ENCODE measurements at places on chromosomes 3 and 15.

DNA sequence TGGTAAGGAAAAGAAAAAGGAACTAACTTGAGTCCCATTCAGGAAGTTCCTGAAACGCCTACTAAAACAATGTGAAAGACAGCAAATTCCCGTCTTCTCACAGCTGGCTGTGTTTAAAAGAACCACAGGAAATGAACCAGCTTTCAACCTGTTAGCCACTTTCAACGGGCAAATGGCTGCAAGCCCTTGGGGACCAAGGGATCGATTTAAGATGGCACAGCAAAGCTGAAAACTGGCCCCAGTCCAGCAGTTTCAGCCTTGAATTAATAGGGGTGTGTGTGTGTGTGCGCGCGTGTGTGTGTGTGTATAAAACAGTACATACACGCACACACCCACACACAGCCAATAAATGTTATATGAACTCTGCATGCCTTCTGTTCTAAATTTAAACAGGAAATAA lies 168.7 kb upstream of the TMCO5A start:
- ATAC-seq = no peak
- no peaks in the 10 kb centered on the region for H3K36me3 ChIP-seq
- H3K4me1 ChIP-seq = no peaks in the 10 kb centered on the region
- no peak overlapping the region for H3K4me3 ChIP-seq

DNA sequence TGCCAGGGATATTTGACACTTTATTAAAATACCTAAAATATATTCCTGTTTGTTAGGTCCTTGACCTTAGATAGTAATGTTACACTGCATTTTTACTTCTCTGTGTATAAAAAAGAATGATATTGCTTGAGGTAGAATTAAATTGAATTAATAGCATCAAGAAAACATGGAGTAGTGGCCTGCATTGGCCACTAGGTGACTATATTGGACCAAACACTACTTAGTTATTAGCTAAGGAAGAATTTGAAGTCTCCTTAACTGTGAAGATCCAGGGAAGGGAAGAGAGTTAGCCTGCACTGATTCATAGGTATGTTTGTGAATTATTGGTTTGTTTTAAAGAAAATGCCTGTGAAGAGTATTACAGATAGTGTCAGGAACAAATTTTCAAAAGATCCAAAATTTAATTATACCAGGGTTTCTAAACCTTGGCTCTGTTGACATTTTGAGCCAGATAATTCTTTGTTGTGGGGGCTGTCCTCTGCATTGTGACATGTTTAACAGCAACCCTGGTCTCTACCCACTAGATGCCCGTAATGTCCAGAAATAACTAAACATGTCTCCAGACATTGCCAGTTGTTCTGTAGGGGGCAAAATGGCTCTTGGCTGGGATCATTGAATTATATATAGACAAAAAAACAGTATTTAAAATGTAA lies 103.6 kb upstream of the THSD4 start:
- no peak for ATAC-seq
- no peak overlapping the region for H3K4me3 ChIP-seq
- peaks cover under 1% of the 10 kb centered on the region for H3K36me3 ChIP-seq
- no peaks in the 10 kb centered on the region for H3K4me1 ChIP-seq
- no peaks in the 10 kb centered on the region for H3K27me3 ChIP-seq

DNA sequence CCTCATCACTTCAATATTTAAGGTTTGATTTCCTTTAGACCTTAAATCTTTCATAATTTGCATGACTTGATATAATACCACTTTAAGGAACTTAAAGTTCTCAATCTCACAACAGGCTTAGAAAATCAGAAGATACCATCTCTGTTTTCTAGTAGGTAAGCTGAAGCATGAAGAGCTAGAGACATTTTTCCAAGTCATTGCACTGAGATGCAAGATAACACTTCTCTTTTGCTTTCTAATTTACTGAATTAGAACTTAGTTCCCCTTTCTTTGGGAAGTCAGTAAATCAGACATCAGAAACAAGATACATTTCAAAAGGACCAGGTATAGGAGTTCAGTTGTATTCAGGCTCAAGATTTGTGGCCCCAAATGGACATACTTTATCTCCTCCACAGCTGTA lies 79.7 kb downstream of the DZIP3 start:
- H3K27ac ChIP-seq = no peak overlapping the region
- no peak overlapping the region for H3K4me3 ChIP-seq
- no peaks in the 10 kb centered on the region for H3K27me3 ChIP-seq
- H3K36me3 ChIP-seq = peaks cover 37% of the 10 kb centered on the region
- ATAC-seq = no peak

GRCh38 chr3:49255718-49256511 lies 21.1 kb downstream of the C3orf62 start:
- no peak overlapping the region for H3K27ac ChIP-seq
- no peak for ATAC-seq
- no peaks in the 10 kb centered on the region for H3K4me1 ChIP-seq

Data from gastroesophageal sphincter (tissue), 4 donors.